ENCODE measurements at places on chromosomes 5 and 9.
A peak's percentile ranks its signal among the peaks of the same experiment; 100 is the strongest.

DNA sequence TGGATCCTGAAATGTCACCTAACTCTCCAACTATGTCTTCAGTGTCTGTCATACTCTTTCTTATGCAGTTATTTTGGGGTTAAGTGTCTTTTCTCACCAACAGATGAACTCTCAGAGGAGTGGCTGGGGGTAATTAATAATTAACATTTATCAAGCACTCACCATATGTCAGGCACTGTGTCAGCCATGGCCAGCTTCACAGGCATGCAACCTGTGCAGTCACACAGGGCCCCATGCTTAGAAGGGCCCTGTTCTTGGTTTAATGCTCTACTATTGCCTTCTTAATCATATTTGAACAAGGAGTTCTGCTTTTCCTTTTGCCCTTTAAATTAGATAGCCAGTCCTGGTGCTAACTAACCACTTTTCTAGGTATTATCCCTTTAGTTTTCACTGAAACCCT is 3.4 kb upstream of the GRPEL2 start:
- no peak for DNase-seq

DNA sequence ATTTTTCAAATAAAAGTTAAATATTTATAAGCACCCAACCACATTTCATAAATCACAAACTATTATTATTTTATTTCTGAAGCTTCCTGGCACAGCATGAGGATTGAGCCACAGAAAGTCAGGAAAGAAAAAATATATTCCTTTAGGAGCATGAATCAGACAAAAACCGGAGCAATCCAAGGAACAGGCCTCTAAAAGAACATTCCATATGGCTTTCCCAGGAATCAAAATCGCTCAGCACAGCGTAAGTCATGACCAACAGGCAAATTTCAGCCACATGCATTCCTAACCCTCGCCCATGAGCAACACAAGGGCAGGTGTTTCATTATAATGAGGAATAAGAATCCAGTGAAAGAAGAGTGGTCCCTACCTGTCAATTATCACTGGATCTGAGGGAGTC is 26.7 kb downstream of the EBF1 start:
- no peak for DNase-seq

DNA sequence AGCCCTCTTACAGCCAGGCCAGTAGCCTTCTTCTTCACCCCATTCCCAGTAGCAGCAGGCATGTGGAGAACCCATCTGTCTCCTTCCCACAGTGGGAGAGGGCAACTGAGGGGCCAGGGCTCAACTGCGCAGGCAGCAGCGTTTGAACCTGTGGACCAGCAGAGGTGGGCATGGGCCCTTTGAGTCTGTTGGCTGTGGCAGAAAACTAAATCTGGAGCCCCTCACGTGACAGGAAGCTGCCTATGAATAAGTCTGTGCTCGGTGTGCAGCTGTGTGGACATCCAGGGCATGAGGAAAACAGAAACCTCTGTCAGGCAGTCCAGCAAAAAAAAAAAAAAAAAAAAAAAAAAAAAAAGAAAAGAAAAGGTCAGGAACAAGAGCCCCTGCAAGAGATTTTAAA is 189.2 kb upstream of the NR3C1 start:
- peak; percentile 38 for DNase-seq

GRCh38 chr5:157740229-157740610 is 3.3 kb upstream of the LSM11 start:
- no peak for DNase-seq

DNA sequence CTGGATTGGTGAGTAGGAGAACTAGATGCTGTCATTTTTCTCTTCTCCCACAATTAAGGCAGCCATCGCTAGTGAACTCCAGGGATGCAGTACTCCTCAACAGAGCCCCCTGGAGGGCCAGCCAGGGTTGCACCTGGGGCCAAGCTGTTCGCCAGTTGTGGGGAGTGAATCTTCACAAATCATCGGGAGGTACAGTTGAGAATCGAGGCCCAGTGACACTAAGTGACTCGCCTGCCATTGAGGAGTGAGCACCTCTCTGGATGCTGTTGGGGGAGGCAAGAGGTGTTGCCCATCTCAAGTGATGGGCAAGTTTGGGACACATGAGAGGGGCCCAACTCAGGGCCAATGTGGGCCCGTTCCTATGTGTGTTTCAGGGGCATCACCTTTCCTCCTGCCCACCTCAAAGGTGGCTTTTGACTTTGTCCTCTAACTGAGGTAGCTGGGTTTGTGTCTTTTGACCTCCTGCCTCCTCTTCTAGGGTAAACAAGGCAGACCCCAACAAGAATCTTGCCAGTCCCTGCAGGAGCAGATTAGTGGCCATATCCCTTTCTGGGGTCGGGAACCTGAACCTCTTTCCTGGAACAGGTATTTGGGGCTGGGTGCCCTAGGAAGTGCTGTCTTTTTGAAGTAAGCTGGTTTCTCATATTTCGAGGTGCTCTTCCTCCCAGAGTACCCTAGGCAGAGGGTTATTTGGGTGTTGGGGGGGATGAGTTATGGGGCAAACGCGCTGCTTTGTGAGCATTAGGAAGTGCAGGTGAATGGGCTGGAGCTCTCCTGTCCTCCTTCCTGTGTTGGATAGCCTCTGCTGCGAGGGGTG is 181.2 kb downstream of the MACROH2A1 start:
- no peak for DNase-seq

- no peak for DNase-seq
Measured at GRCh38 chr5:80355686-80356085, 35.9 kb downstream of the SPZ1 start.

DNA sequence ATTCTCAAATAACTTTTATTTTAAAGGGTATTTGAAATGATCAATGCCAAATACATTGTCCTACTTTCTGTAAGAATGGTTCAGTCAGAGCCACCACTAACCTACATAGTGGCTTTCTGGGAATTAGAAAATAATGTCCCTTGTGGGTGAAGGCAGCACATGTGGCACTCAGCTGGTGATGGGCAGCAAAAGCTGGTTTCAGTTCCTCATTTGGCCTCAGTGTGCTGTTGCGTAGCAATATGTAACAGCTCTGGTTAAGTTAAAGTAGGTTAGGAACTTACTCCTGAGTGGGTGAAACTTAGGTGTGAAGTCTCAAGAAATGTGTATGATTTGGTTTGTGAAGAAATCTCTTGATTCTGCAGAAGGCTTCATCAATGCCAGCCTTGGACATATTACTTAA is 99.6 kb upstream of the SPEF2 start:
- no peak for DNase-seq

DNA sequence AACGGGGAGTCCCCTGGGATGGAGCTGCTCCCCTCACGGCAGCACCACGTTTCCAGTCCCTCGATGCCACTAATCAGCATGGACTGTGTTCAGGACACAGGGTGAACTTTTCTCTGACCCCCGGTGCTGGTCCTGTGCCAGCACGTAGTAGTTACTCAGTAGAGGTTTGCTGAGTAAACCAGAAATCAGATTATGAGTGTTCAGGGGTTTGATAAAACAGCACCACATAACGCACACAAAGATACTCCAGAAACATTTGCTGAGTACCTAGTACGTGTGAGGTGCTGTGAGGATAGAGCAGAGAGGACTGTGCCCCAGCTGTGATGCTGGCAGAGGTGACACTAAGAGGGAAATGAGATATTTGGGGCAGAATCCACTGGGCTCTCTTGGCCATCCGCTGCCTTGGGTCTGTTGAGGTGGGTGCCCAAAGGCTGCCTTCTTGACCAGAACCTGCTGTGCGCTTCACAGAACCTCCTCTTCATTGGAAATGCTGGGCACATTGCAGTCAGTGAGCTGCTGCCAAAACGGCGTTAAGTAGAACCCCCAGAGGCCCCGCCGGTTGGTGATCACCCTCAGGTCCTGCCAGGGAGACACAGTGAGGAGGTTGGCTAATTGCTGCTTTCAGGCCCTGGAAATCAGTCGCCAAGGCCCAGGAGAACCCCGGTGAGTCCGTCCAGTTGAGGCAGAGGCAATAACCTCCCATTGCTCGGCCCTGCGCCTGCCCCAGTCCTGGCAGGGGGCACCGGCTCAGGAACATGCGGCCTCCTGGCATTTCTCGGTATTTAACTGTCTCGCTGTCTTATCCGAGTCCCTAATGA is 49.4 kb downstream of the NEURL1B start:
- no peak for DNase-seq

DNA sequence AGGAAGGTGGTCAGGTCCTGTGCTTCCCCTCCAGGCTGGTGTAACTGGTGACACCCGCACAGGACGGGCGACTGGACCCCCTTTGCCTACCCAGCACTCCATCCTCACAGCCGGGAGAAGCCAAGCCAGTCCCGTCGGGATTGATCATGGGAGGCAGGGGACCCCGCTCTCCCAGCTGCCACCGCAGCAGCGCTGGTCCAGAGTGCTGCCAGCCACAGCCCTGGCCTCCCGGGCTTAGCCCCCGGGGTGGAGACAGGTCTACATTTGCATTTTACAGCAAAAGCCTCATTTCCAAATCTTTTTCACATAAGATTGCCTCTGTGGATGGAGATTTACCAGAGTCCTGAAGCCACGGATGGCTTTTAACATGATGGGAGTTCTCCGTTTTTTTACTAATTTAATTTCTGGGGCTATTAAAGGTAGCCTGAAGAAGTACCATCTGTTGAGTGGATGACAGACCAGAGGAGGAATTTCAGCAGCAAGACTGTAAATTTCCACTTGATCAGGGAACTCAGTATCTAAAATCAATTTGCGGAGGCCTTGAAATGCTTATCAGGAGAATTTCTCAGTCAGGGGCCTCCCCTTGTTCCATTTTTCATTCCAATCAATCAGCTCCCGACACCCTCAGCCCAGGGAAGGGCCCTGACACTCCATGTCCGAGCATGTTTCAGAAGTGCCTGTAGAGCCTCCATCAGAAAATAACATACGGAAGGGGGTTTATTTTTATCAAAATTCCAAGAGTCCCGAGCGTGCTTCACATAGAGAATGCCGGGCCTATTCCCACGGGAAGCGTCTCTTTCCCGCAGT is 80.6 kb downstream of the OLFM1 start:
- DNase-seq = no peak

DNA sequence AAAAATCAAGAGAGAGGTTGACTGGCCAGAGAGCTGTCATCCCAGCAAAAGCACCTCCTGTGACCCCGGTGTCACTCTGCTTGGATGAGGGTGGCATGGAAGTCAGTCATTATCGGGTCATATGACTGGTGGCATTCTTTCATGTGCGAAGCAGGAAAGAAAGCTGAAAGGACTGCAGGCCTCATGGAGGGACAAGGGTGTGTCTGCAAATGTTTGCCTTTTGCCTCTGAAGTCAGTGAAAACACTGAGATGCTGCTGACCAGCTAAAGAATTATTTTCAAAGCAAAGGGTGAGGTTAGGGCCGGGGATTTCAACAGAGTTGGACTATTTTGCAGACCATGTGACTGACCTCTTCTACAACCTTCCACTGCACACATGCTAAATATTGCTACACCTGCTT is 298.3 kb downstream of the CSNK1G3 start:
- DNase-seq = no peak

DNA sequence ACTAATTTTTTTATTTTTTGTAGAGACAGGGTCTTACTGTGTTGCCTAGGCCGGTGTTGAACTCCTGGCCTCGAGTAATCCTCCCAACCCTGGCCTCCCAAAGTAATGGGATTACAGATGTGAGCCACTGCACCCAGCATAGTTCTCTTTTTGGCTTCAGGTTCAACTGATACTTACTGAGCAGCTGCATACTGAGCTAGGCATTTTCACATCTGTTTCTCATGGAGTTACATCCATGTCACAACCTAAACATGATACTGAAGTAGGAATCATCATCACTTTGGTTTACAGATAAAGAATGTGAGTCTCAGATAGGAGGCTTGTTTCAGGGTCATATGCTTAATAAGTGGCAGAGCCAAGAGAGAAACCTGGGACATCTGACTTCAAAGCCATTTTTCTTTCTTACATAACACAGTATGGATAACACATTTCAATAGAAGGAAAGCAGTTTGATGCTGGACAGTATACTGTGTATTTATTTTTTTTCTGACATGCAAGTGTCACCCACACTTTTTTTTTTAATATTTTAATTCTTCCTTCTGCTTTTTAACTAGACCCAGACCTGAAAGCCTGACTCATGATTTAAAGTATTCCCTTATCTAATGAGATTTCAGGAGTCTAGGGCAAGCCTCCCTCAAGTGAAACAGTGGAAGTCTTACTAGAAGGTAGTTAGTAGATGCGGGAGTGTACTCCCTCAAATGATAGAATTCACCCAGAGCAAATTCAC is 90.8 kb downstream of the HACD4 start:
- no peak for DNase-seq

- peak; percentile 56 for DNase-seq
Measured at GRCh38 chr9:91089405-91090129, 272.2 kb downstream of the AUH start.

GRCh38 chr9:133168432-133168831 is 4.7 kb upstream of the GBGT1 start:
- DNase-seq = no peak

DNA sequence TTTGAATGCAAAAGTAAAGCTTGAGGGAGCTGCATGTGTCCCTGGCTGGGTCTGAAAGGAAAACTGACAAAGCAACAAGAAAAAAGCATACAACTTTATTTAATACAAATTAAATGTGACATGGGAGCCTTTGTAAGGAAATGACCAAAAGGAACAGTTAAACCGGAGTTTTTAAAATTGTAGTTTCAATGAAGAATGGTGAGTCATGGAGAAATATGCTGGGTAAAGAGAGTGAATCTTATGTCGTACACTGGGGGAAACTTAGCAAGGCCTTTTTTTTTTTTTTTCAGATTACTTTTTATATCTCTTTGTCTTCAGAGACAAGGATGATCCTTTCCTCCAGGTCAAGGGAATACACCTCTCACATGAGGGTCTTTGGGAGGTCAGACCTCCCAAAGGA is 50.1 kb upstream of the FBXL17 start:
- no peak for DNase-seq

DNA sequence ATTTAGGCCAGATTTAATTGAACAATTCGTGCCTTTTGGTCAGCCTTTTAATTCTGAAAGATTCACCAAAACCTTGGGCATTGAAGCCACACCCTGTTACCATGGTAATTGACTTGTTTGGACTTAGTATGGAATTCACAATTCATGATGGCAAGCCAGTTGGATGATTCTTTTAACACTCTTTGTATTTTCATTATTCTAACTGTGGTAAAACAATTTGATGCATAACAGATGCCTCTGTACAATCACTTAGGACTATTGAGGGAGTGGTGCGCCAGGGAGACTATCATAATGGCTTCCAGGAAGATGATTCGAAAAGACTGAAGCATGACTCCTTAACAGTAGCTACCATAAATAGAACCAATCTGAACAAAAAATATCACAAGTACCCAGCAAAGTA is 381.1 kb upstream of the ADAMTS16 start:
- DNase-seq = no peak

DNA sequence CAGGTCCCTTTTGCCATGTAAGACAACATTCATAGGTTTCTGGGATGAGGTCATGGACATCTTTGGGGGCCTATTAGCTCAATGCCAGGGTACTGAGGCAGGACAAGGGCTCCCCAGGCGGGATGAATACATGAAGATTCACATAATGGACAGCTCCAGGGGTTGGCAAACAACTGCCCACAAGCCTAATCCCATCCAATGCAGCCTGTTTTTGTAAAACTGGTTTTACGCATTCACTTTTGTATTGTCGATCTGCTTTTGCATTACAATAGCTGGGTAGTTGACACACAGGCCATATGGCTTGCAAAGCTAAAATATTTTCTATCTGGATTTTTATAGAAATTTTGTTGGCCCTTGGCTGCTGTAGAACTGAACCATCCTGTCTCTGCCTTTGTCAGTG is 248.5 kb upstream of the PANK3 start:
- no peak for DNase-seq
